ENCODE measurements at places on chromosomes 1 and 21.
A peak's percentile ranks its signal among the peaks of the same experiment; 100 is the strongest.

DNA sequence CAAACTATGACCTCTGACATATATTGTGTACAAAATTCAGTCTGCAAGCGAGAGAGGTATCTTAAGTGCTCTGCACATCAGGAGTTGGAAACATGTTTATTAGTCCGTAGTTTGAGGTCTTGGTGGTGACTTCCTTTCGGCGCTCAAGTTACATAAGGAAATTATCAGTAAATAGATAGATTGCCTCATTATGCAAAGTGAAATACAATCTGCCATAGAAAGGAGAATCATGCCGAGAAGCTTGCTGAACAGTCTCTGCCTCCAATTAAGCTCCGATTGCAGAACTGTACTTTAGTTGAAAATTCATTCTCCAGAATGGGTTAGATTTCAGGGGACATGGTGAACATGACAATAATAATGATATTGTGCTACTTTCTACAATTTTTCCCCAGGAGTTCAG lies 271.8 kb downstream of the BRINP2 start:
- no peak for DNase-seq

DNA sequence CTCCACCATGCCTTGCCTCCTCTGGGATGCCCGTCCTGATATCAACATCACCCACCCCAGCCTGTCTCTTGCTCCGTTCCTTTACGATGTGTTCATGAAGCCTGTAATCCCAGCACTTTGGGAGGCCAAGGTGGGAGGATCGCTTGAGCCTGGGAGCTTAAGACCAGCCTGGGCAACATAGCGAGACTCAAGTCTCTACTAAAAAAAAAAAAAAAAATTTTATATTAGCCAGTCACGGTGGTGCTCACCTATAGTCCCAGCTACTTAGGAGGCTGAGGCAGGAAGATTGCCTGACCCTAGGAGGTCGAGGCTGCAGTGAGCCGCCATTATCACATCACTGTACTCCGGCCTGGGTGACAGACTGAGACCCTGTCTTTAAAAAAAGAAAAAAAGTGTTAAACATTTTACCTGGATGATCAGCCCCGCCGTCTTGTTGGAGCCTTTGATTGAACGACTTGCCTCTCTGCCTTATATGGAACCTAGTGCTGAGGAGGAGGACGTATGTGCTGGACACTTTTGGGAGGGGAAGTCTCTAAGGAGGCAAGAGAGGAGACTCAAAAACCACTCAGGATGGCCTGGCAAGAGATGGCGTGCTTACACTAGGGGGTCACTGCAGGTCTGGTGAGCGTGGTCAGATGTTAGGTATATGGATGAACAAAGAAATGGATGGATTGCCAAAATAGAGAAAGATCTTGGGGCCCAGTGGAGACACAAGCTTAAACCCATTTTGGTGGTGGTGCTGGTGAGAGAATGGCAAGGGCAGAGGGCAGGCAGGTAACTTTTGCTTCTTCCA lies 80.5 kb upstream of the IFFO2 start:
- no peak for DNase-seq

- no peak for DNase-seq
Observed at GRCh38 chr1:112711041-112711440, 4.1 kb downstream of the PPM1J start.

- DNase-seq, result no peak
Observed at GRCh38 chr21:44575307-44576024, 1.9 kb downstream of the KRTAP10-4 start.

GRCh38 chr1:156847591-156848460 lies 11.1 kb downstream of the INSRR start:
- no peak for DNase-seq

DNA sequence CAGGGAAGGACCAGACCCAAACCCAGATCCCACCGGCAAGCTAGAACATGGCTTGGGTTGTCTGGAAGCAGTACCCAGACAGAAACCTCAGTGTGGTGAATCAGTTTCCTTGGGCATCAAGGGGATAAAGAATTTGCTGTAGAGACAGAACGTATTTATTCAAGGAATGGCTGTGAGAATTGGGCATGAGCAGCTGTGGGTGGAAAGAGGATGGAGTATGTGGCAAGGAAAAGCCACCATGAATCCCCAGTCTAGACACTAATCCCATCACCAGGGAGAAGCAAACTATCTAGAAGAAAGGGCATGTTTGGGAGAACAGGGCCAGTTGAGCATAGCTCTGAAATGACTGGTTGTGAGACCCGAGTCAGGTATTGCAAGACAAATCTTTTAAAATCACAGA lies 109.2 kb downstream of the TOMM20 start:
- no peak for DNase-seq

DNA sequence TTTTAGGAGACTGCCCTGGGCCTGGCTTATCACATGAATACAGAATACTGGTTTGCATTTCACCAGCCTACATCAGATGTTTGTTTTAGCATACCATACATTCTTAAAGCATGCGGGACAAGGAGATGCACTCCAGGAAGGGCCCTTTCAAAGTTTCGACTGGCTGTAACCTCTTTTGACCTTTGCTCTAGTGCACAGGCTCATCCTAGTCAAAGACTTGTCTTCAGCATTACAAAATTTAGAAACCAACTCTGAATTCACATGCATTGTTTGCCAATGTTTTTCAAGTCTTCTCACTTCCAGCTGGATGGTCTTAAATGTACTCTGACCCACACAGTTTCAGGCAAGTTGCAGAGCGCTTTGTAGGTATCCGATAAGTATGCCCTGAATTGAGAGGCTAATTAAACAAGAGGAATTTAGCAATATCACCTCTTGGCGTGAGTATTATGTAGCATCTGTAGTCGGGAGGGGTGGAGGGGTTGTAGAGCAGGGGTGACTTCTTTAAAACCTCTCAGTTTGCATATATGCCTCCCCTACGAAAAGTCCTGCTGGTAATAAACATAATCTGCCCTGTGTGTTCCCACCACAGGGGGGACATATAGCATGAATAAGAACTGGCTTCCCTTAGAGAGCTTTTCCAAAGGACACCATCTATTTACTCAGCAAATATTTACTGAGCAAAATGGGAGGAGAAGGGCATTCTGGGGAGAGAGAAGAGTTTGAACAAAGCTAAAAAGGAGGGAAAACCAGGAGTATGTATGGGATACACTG lies 24.4 kb upstream of the AHCYL1 start:
- peak; percentile 61 for DNase-seq

GRCh38 chr1:172163498-172164215 lies 256.8 kb upstream of the C1orf105 start:
- no peak for DNase-seq

GRCh38 chr21:44870748-44871495 lies 2.6 kb downstream of the PTTG1IP start:
- no peak for DNase-seq

DNA sequence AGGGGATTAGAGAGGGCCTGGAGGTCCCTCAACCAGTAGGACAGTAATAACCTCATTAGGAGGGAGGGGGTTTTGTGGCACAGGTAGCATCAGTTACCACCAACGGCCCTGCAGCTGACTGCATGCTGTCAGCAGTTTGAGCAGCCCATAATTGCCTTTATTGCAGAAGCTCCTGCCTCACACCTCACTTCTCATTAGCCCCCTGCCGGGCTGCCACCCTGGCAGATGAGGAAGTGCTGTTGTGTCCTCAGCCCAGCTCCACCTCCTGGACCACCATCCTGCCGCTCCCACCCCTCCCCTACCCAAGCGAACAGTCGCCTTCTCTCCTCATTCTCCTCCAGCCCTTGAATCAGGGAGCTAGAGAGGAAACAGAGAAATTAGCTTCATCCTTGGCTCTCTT lies 237.4 kb downstream of the LMX1A start:
- DNase-seq, result no peak

- no peak for DNase-seq
Observed at GRCh38 chr1:16218014-16218673, 5.7 kb upstream of the ARHGEF19 start.

GRCh38 chr21:42107881-42108553 lies 36.9 kb downstream of the UMODL1 start:
- DNase-seq, result peak; percentile 10

DNA sequence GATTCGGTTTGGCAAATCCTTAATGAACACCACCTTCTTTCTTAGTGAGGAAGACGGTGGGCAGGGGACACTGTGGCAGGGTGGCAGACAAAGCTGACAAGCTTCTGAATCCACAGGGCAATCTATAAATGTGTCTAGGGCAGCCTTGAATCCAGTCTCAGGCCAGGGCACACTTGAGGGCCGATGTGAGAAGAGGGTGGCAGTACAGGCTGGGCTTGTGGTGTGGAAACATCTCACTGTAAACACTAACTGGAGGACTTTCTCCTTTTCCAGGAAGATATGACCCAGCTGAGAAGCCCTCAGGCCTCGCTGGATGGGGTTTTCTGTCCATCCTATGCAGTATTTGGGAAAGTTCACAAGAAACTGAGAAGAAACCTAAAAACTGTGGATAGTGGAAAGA lies 46.5 kb downstream of the PKP1 start:
- no peak for DNase-seq

DNA sequence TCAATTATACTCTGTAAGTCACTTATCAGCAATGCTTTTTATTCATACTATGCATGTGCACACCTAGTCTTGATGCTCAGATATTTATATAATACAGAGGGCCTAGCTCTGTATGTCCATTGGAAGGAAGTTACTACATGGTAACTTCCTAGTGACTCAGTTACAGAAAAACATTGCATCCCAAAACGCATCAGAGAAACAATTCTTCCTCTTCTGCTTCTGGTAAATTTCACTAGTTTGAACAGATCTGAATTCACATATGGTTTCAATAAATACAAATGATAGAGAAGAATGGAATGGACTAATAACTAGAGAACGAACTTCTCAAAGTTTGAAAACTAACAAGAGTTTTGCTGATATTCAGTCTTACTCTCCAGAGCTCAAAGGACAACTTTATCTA lies 811.3 kb upstream of the ADGRL2 start:
- DNase-seq, result no peak

DNA sequence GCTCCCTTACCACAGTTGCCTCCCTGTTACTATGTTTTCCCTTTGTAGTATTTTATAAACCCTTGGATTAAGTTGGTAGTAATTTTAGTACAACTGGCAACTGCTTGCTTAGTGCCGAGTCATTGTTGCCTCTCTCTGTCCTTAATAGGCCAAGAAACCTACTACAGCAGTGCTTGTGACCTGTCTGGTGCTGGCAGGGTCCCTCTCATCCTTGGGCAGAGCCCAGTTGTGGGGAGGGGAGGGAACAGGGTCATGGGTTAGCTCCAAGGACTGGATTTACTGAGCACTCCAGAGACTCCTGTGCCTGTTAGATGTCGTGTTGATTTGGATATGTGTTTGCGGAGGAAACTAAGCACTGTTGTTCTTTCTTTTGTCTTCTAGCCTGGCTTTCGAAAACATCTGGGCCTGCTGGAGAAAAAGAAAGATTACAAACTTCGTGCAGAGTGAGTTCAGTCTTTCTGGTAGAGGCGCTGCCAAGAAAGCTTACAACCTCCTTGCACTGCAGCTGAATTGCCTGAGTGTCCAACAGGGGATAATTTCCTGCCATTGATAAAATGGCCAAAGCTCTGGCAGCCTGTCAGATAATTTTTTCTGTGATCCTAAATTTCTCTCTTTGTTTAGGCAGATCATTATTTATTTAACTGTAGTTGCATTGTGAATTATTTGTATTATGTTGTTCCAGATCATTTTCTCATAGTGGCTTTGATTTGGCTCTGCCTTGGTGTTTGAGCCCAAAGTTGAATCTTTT lies 3.6 kb downstream of the UTP11 start:
- no peak for DNase-seq

DNA sequence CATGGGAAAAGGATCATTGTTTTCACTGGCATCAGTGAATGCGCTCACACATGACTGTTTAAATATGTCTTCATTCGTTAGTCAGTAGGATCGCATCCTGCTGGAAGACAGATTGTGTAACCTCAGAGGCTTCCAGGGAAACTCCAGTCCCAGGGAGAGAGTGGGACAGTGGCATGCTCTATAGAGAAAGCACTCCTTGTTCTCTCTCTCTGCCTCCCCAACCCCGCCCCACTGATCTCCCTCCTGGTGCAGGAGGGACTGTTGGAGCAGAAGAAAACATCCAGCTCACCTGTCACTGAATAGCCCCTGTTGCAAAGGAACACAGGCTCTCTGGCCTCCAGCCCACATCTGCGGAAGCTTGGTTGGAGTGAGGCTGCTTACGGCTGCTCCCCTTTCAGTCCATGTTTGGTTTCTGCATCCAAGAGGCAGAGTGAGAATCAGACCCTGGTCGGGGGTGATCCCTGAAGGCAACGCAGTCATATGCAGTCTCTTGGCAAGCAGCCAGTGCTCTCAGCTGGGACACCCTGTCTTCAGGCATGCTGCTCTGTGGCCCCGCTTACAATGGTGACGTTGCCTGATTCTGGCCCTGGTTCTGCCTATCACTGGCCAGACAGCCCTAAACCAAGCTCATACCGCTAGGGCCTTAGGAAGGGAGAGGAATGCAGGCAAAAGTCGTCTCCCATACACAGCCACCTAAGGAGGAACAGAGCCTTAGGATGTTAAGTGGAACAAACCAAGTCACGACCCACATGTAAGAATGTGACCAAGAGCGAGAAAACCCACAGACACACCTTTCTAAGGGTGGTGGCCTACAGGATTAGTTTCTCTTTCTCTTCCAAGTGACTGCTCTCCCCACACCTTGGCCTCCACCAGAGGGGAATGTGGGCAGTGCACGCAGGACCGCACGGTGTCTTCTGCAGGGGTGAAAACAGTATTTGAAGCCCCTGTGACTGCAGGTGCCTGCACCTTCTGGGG lies 39.7 kb downstream of the BACE2 start:
- peak; percentile 52 for DNase-seq

DNA sequence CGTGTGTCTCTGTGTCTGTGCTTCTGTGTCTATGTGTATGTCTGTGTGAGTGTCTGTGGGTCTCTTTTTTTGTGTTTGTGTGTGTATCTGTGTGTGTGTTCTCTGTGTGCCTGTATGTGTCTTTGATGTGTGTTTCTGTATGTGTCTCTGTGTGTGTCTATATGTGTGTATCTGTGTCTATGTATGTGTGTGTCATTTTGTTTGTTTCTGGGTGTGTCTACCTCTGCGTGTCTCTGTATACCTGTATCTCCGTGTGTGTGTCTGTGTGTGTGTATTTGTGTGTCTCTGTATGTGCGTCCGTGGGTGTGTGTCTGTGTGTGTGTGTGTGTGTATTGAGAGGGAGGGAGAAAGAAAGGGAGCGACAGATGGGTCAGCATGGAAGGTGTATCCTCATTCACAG lies 106.3 kb upstream of the TRABD2B start:
- DNase-seq, result no peak

DNA sequence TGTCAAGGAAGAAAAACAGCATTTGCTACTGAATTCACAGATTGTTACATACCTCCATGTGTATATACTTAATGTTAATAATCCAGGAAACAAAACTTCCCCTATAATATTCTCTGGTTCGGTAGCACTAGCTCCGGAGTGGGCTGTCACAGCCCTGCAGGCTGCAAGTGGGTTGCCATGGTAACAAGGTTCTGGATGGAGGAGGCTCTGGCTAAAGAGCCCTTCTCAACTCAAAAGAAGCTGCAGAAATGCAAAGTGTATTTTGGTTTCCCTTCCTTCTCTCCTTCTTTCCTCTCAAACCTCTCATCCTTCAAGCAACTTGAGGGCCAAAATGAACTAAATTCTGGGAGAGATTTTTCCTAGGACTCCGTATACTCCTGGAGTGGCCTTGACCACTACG lies 45.2 kb downstream of the ASTN1 start:
- no peak for DNase-seq

DNA sequence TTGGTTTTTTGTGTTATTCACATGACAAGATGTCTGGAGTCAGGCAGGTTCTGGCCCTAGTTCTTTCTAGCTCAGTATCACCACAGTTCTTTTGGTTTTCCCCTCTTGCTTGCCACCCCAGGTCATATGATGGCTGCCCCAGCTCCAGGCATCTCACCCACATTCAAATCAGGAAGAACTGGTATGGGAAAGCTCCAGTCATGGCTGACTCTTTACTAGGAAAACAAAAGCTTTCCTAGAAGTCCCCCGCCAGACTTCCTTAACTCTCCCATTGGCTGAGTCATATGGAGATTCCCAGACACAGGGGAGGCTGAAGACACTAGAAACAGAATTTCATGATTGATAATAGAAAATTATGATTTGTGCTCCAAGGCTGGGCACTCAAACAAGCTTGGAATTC lies 22.1 kb upstream of the EYA3 start:
- no peak for DNase-seq

Data from AG04450 (cell line).